ENCODE measurements at places on chromosomes 1 and 21.

DNA sequence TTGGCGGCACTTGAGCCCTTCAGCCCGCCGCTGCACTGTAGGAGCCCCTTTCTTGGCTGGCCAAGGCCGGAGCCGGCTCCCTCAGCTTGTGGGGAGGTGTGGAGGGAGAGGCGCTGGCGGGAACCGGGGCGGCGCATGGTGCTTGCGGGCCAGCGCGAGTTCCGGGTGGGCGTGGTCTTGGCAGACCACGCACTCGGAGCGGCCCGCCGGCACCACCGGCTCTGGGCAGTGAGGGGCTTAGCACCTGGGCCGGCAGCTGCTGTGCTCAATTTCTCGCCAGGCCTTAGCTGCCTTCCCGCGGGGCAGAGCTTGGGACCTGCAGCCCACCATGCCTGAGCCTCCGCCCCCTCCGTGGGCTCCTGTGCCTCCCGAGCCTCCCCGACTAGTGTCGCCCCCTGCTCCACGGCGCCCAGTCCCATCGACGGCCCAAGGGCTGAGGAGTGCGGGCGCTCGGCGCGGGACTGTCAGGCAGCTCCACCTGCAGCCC is 673.7 kb upstream of the BRINP3 start:
- no peak for DNase-seq

GRCh38 chr1:115144176-115144575 is 54.9 kb upstream of the TSPAN2 start:
- no peak for DNase-seq

DNA sequence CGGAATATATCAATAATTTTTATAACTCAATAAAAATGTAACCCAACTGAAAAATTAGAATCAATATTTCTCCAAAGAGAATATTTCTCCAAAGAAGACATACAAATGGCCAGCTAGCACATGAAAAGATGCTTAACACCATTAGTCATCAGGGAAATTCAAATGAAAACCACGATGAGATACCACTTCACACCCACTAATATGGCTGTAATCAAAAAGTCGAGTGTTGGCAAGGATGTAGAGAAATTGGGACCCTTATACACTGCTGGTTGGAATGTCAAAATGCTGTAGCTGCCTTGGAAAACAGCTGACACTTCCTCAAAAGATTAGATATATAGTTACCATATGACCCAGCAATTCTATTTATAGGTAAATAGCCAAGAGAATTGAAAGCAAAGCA is 133.0 kb downstream of the GPR52 start:
- no peak for DNase-seq

- no peak for DNase-seq
Measured at GRCh38 chr1:23402286-23403037, 22.1 kb downstream of the TCEA3 start.

DNA sequence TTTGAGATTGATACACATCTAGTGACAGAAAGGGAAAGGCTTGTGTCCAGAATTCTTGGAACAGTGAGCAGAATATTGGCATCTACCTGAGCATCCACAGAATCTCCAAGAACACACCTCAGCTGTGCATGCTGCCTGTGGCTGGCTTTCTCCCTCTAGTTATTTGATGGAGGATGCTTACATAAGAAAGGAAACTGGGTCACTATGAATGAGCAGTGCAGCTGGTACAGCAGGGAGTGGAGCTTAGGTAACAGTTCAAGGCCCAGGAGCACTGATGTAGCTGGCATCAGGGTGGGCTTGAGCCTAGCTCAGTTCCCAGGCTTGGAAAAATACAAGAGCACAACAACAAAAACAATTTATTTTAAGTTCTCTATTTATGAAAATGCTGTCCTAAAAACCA is 26.3 kb downstream of the RGS8 start:
- DNase-seq = no peak

- DNase-seq = peak; percentile 17
Measured at GRCh38 chr1:99004254-99004860, 304 bp downstream of the PLPPR5 start.

DNA sequence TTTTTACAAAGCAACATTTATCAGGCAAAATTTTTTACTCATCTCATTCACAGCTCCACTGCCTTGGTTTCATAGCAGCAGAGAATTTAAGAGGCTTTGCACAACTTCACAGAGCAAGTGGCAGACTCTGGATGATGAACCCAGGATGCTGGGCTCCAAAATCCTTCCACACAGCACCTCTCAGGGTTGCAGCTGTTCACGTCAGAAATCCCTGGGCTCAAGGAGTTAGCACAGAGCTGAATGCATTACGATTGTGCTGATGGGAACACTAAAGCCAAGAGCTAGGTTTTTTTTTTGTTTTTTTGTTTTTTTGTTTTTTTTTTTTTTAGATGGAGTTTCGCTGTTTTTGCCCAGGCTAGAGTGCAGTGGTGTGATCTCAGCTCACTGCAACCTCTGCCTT is 2.4 kb upstream of the HTR6 start:
- no peak for DNase-seq

GRCh38 chr1:47853059-47853458 is 144.1 kb downstream of the TRABD2B start:
- DNase-seq = no peak

DNA sequence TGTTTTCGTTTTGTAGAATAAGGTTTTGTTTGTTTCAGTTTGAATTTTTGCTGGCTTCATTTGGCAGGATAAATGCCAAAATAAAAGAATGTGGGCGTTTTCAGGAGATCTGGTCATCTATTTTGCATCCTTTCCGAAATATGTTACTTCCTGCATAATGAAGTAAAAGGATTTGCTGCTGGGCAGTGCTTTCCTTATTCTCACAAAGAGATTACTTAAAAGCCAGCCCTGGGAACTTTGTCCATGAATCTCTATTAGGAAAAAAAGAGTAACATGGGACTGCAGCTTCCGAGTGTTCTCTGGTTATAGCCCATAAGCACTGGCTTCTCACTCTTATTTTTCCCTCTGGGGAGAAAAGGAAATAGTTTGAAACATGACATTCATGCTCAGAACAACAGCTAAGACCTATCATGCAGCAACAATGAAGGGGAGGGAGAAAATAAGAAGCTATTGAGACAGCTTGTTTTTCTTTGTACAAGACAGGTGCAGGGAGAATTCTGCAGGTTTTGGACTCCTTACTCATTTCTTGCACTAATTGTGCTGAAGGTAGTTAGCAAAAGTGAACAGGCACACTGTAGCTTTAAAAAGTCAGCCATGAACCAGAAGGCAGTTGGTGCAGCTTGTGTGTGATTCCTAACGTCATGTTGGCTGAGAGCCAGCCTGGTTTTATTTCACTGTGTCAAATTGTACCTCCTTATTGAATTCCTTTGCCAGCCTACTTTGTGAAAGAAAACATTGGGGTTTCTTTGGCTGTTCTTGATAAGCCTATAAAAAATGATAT is at the start of gene SAMD13:
SAMD13 (plus strand) TSS at position 705 of the 781 bp plus-strand sequence. CDS start 1,527 bp downstream, outside the sequence.
- peak; percentile 77 for DNase-seq

All from iris pigment epithelial cell (primary cell).